ENCODE measurements at places on chromosomes 5 and 9.

- DNase-seq: no peak
Measured at GRCh38 chr5:135192351-135192750, 158.3 kb upstream of the PITX1 start.

DNA sequence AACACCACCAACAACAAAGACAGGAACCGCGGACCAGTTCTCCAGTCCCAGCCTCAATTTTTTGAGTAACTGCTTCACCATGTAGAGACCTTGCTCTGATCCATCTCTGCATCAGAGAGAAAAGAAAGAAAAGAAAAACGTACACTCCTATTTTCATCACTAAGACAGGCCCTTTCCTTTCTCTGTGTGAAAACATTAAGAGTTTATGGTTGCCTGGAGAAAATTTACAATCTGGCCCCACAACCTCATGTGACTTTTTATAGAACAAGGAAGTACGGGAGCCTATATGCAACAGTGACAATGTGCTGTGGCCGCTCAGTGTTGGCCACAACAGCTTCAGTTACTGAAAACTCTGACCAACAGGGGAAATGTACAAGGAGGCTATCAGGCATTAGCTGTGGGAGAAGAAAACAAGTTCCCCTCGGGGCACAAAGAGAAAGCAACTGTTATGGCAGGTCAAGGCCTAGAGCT is 272.9 kb upstream of the PTGER4 start:
- DNase-seq: no peak

GRCh38 chr5:56158331-56158960 is 74.7 kb downstream of the ANKRD55 start:
- DNase-seq: no peak

DNA sequence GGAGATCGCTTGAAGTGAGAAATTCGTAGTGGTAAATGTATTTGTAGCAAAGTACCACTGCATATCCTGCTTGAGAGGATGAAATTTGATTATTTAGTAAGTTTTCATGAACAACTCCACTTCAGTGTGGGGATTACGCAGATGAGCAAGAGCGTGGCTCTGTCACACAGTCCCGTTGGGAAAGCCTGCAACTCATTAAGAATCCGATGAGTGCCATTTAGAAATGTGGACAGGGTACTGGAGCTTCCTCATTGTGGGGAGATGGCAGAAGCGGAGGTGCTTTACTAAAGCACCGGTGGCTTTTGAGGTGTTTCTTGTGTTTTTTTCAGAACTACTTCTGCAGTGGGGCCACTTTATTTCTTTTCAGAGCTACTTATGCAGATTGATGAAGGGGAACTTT is 1.4 kb downstream of the TJP2 start:
- no peak for DNase-seq

DNA sequence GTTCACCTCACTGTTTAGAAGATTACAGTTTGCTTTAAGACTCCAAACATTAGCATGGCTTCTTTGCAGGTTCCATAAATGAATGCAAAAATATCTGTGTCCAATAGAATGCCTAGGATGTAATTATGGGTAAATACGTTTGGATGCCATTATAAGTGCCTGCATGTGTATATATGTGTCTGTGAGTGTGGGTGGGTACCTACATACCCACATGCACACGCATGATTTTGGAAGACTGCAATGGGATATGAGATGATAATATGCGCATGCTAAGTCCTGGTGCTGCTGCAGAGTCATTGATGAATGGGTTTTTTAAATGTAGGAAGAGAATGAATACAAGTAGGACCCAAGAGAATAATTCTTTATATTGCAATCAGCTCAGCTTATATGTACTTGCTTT is 406.4 kb downstream of the ZSWIM6 start:
- DNase-seq: no peak

DNA sequence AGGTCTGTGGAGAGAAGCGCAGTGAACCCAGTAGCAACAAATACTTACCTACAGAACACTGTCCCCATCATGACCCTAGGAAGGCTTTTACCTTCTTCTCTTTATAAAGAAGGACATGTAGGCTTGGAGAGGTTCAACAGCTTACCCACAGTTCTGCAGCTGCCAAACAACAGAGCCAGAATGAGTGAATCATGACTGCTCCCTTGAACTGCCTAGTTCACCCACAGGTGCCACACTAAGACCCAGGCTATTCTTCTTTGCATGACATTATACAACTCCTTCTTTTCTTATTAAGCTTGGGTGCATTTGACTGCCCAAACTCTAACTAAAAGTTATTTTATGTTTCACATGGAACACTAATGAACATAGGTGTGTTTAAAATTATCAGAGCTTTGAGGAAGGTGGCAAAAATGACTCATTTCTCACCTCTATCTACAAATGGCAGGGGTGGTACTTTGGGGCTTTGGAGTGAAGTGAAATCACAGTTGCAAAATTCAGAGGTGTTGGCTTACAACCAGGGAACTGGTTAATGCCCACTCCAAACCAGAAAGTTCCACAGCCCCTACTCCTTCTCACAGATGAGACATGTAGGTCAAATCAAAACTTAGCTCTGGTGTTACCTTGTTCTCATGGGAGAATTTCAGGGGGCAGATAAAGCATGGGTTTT is 201.6 kb downstream of the SEMA6A start:
- DNase-seq: no peak

- DNase-seq: no peak
Measured at GRCh38 chr9:89951675-89952074, 346.9 kb downstream of the GADD45G start.

DNA sequence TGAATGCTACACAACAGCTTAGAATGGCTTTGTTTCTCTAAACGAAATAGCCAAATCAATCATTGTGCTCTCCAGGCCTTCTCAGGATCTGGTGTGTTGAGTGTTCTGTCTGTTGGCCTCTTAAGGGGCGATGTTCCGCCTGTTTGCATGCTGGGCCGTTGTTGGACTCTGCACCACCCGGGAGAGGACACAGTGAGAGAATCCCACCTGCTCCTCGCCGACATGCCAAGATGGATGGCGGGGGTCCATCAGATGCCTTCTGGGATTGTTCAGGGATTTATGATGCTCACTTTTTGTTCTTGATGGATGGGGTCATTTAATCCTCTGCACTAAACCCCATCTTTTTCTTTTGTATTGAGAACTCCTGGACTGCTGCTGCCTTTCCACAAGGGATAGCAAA is 159.9 kb downstream of the NTRK2 start:
- DNase-seq: no peak

DNA sequence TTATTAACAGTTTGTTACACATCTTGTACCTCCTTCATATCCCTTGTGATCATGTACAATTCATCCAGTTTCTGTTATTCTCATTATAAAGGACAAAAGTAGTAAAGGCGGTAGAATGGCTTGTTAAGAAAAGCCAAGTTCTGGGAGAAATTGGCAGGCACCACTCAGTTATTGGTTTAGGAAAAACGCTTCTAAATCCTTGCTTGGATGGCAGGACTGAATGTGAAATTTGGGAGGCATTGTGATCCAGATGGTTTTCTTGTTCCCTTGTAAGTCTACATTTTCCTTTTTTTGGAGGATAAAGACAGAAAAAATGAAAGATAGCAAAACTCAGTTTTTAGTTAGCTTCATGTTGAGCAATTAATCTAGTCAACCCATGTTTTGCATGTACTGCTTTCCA is 130.2 kb downstream of the MAT2B start:
- DNase-seq: no peak

- no peak for DNase-seq
Measured at GRCh38 chr5:132446621-132447020, 44.0 kb downstream of the IRF1 start.

All from CD8-positive, alpha-beta T cell (primary cell).